SJSA1 (cell line): ENCODE measurements at places on chromosomes 16 and 17.

DNA sequence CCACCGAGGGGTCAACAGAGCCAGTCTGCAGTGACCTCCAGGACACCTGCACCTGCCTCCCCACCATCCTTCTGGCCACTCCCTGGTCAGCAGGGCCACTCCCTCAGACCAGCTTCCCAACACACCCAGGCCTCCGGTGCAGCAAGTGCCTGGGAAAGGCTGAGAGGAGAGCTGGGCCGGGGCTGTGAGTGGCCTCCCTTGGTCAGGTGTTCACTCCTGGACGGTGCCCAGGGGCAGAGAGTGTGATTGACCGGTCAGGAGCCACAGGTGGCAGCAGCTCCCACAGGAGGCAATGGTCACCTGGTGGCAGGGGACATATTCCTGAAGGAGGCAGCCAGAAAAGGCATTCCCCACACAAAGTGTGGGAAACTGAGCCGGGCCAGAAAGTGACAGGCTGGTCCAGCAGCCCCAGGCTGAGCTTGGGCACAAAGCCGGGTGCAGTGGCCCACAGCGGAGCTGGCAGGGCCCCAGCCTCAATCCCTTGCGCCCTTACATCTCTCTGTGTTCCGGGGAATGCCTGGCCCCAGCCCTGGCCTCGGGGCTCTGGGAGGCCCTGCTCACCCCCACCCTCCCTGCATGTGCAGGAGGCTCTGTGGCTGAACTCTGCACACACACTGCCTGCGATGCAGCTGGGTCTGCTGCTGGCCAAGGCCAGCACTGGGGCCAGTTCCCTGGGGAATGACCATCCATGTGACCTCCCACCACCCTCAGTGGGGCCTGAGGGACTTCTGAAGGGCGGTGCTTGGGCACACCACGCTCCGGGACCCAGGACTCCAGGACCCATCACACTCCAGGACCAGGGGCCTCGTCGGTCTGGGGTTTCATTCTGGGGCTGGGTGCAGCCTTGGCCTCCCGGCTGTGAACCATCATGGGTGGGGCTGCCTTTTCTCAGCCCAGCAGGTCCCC is 1.2 kb upstream of the C17orf99 start:
- DNase-seq = no peak

GRCh38 chr17:75159196-75160031 is 5.1 kb upstream of the JPT1 start:
- DNase-seq = peak; percentile 37

DNA sequence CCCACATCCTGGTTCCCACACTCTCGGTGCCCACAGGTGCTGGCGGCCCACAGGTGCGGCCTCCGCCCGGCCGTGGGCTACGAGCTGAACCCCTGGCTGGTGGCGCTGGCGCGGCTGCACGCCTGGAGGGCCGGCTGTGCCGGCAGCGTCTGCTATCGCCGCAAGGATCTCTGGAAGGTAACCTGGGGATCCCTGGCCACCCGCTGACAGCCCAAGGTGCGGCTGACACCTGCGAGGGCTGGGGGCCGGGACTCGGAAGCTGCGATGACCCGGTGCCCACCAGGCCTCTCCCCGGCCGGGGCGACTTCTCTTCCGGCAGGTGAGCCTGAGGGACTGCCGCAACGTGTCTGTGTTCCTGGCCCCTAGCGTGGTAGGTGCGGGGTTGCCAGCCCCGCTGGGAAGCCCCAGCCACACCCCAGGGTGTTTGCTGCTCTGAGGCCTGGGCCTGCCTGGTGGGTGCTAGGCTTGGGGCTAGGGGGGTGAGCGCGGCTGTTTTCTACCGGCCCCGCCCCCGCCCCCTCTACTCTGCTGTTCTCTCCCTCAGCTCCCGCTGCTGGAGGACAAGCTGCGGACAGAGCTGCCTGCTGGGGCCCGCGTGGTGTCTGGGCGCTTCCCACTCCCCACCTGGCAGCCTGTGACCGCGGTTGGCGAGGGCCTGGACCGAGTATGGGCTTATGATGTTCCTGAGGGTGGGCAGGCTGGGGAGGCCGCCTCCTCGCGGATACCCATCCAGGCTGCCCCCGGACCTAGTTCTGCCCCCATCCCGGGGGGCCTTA is 1.0 kb downstream of the ANTKMT start:
- no peak for DNase-seq

DNA sequence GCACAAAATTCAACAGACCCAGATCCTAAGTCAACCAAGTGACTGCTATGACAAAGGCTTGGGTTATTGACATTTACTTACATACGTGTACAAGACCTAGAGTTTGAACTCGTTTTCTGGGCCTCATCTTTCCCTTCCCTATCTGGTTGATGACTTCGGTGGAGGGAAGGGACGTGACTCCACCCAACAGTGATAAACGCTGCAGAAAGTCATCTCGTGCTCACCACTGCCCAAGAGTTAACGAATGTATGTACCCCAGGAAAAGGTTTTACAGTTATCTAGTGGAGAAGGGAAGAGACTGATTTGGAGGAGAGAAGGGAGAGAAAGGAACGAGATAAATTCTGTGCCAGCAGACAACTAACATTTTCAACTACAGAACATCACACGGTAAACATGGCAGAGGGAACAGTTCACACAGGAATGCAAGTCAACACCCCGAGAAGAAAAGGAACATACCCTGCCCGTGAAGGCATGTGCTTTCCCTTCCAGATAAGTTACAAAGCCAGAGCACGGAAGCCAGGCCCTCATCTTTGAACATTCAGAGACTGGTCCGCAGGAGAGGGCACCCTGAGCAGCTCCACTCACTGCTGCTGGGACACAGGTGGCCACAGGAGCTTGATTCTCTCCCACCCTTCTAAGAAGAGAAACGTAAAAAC is 13.9 kb upstream of the CYTH1 start:
- no peak for DNase-seq

GRCh38 chr17:57557416-57557815 is 187.7 kb downstream of the CCDC182 start:
- no peak for DNase-seq
